ENCODE measurements at places on chromosomes 2 and 18.
A peak's percentile ranks its signal among the peaks of the same experiment; 100 is the strongest.

DNA sequence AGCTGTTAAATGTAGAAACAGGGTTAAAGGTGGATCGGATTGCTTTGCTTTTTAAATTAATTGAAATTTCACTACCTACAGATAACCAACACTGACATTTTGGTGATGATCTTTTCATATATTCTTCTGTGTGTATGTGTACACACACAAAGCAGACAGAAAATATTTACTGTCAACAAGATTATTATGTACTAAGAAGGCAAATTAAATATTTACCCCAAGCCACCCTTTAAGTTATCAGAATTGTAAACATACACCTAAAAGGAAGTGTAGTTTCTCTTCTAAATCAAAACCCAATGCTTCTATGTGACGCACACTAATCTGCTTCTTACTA, 98.7 kb downstream of the GAREM1 start:
- no peak for DNase-seq

GRCh38 chr2:24343225-24343882, 17.0 kb downstream of the ITSN2 start:
- no peak for DNase-seq

DNA sequence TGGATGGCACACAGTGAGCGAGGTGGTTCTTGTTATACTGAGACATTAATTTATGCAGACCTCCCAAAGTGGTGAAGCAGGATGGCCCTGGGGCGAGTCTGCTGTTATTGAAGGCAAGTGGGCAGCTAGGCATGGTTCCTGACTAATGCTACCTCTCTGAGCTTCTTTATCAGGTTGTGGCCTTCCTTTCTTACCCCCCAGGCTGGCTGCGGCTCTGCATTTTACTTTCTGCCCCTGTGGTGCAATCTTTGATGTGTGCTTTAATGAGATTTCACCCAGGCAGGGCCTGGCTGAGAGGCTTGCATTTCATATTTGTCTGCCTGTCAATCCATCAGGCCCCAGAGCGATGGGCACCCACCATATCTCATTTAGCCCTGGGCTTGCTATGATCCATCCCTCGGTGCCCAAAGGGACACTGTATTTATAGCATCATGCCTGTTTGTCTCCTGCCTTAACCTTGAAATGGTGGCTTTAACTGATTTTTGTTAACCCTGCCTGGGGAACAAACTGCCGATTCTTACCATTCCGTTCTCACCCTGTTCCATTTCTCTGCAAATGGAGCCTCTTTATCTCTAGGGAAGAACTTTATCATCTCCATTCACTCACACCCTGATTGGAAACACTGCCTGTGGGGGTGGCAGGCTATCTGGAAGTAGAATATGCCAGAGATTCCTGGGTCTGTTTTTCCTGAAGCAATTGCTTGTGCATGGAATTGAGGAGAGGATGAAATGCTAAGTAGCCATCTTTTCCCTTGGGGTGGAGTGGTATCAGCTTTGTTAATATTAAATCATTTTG, 316.2 kb upstream of the THSD7B start:
- no peak for DNase-seq

GRCh38 chr2:239366740-239367139, 34.1 kb downstream of the HDAC4 start:
- DNase-seq = no peak

GRCh38 chr2:197700960-197701359, 4.2 kb upstream of the MARS2 start:
- DNase-seq = no peak

DNA sequence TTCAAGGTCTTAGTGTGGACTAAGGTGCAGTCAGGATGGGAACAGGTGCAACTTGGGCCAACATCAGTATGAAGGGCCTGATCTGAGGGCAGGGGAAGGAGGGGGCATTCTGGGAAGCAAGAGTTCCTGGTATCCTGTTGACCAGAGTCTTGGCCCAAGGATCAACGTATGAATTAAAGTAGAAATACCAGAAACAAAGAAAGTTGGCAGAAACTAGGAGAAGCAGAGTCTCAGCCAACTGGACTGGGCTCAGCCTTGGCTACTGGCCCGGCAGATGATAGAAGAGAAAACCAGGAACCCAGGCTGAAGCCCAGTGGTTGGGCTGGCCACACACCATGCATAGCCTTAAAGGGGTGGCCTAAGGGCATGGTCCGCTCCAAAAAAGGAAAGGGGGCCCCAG, 2.3 kb downstream of the CETN1 start:
- no peak for DNase-seq

GRCh38 chr2:148922062-148922461, 47.0 kb downstream of the KIF5C start:
- no peak for DNase-seq

DNA sequence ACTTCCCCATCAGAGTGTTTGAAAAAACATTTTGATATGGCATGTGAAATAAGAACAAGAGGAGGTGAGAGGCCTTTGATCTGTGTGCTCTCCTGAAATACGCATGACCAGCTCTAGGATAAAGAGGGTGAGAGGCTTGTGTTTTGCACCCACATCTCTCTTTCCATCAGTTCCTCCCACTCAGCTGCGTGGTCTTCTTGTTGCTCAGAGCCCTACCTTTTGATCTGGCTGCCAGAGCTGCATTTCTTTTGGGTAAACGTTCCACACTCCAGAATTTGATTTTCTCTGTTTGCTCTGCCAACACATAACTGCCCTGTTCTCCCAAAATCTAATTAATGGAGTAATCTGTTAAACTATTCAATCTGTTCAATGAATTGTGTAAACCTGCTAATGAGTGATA, 72.0 kb upstream of the FN1 start:
- no peak for DNase-seq

GRCh38 chr2:181991171-181991885, 5.7 kb downstream of the PPP1R1C start:
- peak; percentile 25 for DNase-seq

GRCh38 chr18:58180172-58180571, 136.1 kb downstream of the NEDD4L start:
- DNase-seq = no peak

DNA sequence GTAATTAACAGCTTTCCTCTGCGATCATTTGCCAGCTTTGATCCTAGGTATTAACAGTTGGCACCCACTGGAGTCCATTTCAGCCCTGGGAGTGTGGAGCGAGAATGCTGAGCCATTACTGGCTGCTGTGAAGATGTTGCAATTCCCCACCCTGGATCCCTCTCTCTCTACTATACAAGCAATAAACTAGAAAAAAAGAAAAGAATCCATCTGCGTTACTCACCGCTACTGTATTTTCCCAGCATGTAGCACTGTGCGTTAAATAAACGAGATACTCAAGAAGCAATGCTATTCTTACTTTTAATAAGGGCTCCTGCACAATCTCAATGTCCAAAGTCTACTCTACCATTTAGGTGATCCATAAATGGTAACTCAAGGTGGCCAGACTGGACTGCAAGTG, 8.5 kb downstream of the RTTN start:
- DNase-seq = no peak

GRCh38 chr2:217475791-217476190, 527.0 kb downstream of the TNS1 start:
- DNase-seq = no peak

GRCh38 chr2:234981197-234982095, 29.6 kb downstream of the SH3BP4 start:
- DNase-seq = no peak

DNA sequence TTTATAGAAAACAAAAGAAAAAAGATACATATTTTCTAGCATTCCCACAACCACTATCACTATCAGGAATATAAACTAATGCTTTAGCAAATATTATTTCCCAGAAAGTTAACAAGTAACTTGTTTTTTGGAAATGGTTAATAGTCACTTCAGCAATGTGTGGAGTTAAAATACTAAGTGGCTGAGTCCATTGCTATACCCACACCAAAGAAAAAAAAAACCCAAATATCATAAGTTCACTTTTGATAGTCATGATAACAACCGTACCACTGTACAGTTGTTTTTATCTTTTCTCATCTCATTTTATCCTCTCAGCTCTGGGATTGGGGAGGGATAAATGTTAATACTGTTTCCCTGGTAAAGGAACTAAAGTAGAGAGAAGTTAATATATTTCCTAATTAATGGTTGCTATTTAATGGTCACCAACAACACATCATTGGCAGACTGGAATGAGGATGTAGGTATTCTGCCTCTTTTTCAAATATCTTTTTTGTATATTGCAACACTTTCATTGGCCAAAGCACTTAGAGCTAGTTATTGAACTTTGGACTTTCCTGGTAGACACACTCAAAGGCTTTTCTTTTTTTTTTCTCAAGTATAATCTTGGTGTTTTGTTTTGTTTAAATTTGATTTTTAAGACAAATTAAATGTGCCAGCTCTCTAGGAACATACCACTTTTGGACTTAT, 18.4 kb upstream of the KANSL1L start:
- DNase-seq = no peak

GRCh38 chr2:219567131-219567530, 4.2 kb downstream of the OBSL1 start:
- DNase-seq = no peak

DNA sequence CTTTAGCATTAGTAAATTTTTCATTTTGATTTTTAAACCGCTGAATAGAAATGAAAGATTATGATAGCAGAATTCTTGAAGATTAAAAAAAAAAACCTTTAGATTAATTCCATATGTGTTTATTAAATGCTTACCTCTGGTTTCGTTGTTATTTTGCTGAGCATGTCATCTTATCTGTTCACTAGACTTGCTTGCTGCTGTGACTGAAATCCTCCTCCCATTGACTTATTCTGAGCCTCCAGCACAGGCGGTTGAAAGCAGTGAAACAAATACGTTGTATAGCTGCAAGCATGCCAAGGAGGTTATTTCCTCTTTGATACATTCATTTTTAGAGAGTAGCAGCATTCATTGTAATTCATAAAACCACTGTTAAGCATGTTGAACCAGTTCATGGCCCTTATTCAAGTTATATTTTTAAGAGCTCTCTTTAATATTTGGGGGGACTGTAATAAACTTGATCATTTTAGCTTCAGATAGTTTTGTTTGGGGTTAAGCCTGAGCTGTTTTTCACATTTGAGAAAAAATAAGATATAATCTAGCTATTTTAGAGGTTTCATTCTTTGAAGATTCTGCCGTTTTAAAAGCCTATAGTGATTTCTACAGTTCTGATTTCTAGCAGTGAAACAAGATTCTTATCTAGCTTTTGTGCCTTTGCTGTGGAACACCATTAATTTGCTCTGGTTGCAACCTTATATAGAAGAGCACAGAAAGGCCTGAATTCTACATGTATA, at the start of gene HTR2B:
HTR2B (minus strand) TSS at position 205 of the 731 bp plus-strand sequence. CDS start 1,278 bp downstream, outside the sequence.
- no peak for DNase-seq

- DNase-seq = no peak
Observed at GRCh38 chr2:121257480-121257840, 27.5 kb downstream of the TFCP2L1 start.

- no peak for DNase-seq
Observed at GRCh38 chr2:76679025-76679396, 843.2 kb downstream of the LRRTM4 start.

GRCh38 chr18:61860302-61860701, 32.5 kb downstream of the RNF152 start:
- DNase-seq = no peak

GRCh38 chr2:174174741-174175140, 73.6 kb downstream of the OLA1 start:
- no peak for DNase-seq

GRCh38 chr2:61763605-61764034, 90.2 kb downstream of the FAM161A start:
- DNase-seq = peak; percentile 23

- peak; percentile 61 for DNase-seq
Observed at GRCh38 chr2:233124421-233125080, 64.4 kb downstream of the INPP5D start.

- DNase-seq = no peak
Observed at GRCh38 chr2:66571918-66572317, 137.0 kb downstream of the MEIS1 start.

GRCh38 chr2:37205689-37206341, 9.5 kb downstream of the CEBPZOS start:
- no peak for DNase-seq

DNA sequence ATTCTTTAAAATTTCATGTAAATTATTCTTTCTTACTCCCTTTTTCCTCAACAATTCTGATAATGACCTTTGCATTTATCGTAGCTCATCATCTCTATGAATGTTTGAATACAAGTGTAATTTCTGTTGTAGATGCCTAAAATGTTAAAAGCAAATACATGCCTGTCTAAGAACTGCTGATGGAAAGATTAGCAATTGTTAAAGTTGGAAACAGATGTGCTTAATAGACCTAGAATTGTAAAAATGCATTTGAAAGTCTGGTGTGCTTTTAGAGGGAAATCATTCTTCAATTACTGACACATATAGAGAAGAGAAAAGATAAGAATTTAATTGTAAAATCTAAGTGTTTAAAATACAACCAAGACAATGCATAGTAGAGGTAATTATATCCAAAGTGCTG, 50.4 kb downstream of the CCDC102B start:
- no peak for DNase-seq

- DNase-seq = no peak
Observed at GRCh38 chr18:3874581-3874980, 424.6 kb downstream of the TGIF1 start.

DNA sequence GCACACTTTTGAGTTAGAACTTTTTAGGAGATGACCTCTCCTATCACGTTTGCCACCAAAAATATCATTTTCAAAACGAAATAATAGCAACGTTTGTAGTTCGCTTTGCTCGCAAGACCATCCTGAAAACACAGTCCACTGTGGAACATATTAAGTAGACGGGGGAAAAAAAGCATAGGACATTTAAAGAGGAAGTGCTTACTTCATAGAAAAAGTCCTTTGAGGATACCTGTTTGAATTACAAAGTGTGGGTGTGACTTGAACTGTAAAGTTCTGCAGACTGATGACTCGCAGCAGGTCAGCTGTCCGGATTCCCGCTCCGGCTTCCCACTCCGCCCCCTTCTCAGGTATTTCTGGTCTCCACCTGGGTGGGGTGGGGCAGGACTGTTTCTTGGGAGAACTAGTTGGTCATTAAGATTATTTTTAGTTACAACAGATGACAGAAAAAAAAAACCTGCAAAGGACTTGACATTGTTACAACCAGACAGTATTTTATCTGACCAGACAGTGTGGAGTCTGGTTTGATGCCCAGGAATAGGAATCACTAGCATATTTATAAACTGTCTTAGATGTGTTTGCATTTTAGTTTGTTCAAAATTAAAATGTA, 13.3 kb downstream of the CNOT11 start:
- no peak for DNase-seq

DNA sequence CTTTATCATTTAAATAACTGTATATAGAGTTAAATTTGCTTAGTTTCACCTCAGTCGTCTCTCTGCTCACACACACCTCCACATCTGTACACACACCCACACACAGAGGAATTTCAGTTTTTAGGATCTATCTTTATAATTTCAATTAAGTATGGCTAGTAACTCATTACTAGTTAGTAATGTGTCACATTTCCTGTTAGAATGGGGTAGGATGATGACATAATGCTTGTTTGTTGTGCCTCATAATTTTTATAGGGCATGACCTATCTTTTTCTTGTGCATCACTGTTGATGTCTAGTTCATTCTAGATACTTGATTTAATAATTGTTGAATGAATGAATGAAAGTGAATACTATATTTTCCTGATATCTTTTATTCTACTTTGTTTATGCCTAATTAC, 108.6 kb downstream of the AGPS start:
- DNase-seq = no peak

GRCh38 chr2:180709392-180710145, 270.8 kb upstream of the UBE2E3 start:
- no peak for DNase-seq

All from GM12891 (cell line).